Fibroblast of mammary gland (primary cell): ENCODE measurements at places on chromosomes 3 and 15.

GRCh38 chr3:129927072-129927471, 33.6 kb upstream of the TMCC1 start:
- DNase-seq, result peak; percentile 16

- no peak for DNase-seq
Observed at GRCh38 chr3:184042617-184043016, 10.2 kb upstream of the HTR3C start.

GRCh38 chr3:48739617-48739954, 22.6 kb upstream of the IP6K2 start:
- no peak for DNase-seq

DNA sequence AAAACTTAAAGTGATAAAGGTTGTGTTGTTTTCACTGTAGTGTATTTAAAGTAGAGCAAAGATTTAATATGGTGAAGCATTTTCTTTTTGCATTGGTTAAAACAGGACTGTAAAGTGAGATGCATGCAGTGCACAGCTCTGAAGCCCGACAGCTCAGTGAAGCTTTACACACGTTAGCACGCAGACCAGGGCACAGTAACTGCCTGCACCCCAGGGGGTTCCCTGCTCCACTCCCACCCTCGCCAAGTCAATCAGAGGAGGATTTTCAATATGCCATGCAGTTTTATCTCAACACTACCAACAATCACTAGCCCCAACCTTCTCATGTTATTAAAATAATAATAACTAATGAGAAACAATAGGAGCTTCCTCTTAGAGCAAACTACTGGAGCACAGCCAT, 28.1 kb upstream of the BCL2L10 start:
- no peak for DNase-seq

DNA sequence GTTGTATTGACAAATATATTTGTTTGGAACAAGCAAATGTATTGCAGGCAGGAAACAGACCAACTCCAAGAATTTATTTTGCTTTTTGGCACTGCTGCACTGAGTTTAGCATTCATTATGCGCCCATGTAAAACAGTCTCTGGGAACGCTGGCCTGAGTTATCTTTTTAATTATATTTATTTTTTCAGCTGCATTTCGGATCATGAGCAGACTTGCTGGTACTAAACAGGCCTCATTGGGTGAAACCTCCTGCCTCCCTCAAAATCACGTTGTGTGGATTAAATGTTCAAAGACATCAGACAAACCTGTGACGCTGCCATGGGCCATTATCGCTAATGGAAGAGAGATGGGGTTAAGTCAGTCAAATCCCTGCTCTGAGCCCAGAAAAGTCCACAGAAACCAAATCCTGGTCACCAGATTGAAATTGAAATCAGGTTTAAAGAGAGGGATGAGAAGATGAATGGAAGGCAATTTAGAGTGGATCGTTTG, 511.1 kb upstream of the PROK2 start:
- DNase-seq, result no peak

GRCh38 chr15:28944286-28944685, 58.5 kb downstream of the APBA2 start:
- DNase-seq, result no peak

DNA sequence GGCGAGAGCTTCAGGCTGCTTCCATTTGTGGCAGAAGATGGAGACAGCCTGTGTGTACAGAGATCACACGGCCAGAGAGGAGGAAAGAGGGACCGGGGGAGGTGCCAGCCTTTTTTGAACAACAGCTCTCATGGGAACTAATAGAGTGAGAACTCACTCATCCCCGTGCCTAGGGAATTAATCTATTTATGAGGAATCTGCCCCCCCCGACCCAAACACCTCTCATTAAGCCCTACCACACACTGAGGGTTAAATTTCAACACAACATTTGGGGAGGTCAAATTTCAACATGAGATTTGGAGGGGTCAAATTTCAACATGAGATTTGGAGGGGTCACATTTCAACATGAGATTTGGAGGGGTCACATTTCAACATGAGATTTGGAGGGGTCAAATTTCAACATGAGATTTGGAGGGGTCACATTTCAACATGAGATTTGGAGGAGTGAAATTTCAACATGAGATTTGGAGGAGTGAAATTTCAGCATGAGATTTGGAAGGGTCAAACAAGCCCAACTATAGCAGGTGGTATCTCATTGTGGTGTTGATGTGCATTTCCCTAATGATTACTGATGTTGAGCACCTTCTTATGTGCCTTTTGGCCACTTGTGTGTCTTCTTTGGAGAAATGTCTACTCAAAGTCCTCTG, 20.6 kb upstream of the RFTN1 start:
- no peak for DNase-seq

GRCh38 chr3:19077388-19077787, 70.9 kb upstream of the KCNH8 start:
- DNase-seq, result no peak
